ENCODE measurements at places on chromosomes 4 and X.

DNA sequence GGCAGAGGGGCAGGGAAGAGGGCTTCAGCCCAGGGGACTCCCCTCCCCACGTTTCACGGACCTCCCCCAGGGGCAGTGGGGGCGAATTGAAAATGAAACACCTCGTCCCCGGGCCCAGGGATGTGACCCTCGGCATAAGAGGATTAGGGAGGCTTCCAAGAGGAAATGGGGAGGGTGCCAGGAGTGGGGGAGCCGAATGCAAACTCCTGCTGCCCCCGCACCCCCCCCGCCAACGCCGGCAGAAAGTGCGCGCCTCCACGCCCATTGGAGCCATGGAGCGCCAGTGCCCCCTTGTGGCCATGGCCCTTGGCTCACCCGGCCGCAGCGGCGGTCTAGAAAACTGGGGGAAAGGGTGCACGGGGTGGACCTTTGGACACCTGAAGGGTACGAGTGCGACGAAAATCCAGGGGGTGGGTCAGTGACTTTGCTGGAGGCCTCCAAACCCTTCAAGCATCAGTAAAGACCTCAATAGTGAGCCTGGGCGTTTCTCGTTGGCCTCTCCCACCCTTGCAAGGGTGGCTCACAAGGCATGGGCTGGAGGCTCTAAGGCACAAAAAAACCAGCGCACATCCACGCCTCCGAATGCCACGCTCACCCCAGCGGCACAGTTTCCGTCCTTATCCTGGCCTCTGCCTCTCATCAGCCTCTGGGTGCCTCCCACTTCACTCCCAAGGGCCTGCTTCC, 120.8 kb upstream of the PJA1 start:
- DNase-seq = no peak

- no peak for DNase-seq
Observed at GRCh38 chrX:31319586-31319985, 247.7 kb upstream of the FTHL17 start.

DNA sequence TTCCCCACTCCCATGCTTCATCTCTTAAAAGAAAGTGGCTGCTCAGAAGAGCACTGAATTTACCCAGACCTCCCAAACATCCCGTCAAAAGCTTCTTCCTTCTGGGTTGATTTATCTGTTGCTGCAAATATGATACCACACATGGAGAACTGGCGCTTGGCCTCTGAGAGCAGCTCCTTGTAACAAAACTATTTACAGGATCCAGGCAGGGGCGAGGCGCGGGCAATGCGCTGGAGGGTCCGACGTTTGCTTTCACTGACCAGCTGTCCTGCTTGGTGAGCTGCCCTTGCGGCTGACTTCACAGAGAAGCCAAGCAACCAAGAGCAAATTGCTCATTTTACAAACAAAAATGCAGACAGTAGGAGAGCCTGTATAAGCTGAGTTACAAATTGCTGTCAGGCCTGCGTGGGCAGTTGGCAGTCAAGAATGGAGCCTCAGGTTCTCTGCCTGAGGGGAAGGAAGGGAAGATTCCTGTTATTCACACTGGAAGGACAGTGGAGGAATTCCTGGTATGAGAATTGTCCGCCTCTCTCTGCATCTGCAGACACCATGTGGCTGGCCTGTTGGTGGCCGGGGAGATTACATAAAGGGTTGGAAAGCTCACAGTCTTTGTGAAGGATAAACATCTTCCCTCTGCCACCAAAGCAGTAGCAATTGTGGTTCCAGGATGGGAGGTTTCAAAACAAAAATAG, 192.2 kb upstream of the LEF1 start:
- DNase-seq = no peak

GRCh38 chr4:87912164-87913004, 63.1 kb upstream of the SPP1 start:
- no peak for DNase-seq

DNA sequence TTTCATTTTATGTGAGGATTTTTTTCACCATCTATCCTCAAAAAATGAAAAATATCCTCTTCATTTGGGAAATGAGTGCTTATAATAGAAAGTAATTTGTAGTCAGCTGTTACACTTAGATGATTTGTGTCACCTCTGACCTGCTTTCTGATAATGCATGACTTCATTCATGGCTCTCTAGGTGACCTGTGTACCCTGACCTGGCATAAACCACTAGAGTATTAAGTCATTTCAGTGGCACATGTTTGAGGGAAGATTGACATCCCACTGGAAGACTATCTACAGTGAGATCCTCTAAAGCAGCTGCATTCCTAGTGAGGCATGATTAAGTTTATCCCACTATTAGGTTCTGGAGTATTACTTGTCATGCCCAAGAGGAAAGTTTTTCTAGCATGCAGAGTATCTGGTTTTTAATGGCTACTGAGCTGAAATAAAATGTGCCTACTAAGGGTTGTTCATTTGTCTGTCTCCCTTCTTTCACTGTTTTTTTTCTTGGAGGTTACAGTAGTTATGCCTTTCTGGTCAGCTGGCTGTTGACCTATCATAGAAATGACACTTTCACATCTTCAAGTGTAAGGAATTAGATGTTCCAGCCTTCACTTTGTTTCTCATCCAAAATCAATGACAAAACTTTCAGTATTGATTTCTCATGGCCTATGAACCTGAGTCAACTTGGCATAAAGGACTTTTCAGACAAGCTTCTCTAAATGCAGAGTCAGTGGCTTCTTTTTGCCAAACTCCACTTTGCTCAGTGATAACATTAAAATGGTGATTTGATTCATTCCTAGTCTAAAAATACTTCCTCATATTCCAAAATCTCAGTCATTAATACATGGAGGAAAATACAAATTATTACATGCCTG, 33.1 kb downstream of the TET2 start:
- no peak for DNase-seq

DNA sequence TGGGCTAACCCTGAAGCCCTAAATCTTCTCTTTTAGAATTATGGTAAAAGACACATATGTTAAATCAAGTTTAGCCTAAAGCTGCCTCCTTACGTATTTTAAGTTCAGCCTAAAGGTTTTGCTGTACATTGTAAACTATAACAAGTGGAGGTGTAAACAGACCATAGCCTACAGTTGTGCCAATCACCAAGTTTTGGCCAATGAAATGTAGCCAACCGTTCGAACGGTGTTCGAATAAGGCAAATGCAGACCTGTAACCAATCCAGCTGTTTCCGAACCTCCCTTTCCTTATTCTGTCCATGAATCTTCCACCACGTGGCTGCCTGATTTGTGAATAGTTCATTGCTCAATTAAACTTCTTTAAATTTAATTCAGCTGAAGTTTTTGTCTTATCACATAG, 52.1 kb upstream of the TBC1D9 start:
- DNase-seq = no peak

GRCh38 chr4:69467797-69468196, 27.9 kb downstream of the UGT2B4 start:
- no peak for DNase-seq

- no peak for DNase-seq
Observed at GRCh38 chr4:81505004-81505598, 33.4 kb upstream of the RASGEF1B start.

DNA sequence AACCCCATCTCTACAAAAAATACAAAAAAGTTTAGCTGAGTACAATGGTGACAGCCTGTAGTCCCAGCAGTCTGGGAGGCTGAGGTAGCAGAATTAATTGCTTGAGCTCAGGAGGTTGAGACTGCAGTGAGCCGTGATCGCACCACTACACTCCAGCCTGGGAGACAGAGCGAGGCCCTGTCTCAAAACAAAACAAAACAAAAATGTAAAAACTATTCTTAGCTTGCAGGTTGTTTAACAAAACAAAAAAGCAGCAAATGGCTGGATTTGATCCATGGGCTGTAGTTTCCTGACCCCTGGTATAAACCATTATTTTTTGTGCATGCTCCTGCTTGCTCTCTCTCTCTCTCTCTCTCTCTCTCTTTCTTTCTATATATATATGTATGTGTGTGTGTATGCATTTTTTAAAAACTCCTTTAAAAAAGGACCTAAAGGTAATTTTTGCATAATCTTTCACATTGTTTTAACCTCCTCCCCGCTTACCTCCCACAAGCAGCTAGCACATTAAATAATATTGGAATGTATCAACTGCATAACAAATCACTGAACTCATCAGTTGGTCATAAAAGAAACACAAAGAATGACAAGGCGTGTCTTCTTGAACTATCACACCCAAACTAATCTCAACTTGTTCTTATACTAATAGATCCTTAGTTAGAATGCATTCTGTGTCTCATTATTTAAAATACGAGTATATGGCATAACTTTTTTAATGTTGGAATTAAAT, 4.8 kb downstream of the AREG start:
- DNase-seq = peak; percentile 63

- no peak for DNase-seq
Observed at GRCh38 chr4:96786306-96786705, 946.4 kb downstream of the PDHA2 start.

DNA sequence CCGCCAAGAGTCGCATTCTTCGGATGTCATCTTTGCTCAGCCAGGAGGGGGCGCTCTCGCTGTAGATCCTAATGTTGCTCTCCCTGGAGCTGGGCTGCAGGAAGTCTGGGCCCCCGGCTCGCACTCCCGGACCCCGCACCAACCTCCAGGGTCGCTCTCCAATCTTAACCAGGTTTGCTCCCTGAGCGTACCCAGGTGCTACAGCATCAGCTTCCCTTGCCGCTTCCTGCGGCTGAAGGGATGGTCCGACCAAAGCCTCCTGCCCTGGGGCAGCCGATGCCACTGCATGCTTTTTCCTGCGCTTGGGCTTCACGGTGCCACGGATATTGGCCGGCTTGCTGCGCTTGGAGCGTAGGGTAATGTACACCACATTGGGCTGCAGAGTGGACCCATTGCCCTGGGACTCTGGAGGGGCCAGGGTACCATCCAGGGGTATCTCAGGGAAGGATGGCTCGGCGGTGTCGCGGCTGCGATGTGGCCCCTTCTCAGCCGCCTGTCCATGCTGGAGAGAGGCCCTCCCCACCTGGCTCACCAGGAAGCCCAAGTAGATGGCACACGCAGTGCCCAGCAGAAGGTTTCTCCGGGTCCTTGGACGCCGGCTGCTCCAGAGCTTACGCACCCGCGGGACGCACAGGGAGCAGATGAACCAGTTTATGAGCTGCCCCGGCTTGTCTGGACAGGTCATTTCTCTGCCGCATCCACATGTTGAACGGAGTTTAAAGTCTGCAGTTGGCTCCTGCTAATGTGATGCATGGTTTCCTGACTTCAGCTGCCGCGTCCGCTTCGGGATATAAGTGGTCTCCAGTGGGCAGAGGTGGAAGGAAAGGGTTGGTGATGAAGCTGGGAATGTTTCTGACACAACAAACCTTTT, 1.9 kb downstream of the GASK1B start:
- DNase-seq = peak; percentile 60

DNA sequence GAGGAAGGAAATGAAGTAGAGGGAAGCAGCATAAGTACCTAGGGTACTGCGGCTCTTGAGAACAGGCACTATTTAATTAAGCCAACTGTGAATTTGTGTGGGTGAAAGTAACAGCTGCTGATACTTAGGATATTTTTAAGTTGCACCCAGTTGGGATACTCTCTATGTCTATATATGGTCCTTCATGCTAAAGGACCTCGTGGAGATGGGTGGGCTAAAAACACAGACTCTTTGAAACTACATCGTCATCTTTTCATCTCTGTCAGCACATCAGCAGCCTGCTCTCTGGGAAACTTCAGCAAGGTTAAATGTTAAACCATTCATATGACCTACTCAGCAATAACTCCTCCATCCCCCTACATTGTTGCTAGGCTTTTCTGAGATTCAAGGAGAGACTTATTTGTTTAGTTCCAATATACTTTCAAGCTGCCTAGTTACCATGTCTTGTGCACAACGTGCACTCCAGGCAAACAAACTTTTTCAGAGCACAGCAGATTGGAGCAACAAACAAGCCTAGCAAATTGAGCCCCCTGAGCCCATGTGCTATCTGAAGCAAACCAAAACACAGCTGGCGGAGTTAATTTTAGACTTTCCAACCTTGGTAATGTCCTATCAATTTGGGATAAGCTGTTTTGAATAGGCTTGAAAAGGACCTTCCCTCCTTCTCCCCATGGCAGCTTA, 6.2 kb upstream of the MOB1B start:
- no peak for DNase-seq

DNA sequence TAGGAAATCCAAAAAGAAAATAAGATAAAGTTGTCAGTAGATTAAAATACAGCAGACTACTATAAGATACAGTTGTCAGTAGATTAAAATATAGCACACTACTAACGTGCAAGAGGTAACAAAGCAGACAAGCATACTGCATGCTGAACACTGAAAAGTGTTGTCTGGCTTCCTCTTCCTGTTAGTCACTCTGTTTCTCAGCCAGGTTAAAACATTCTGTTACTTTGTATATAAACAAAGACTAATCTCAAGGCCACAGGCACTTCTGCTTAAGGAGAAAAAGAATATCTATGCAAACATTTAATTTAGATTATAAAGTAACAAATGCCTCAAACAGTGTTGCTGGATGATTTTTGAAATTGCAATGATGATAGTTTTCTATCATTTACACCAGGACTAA, 41.0 kb upstream of the SCD5 start:
- no peak for DNase-seq

- no peak for DNase-seq
Observed at GRCh38 chr4:26452565-26453531, 37.4 kb downstream of the CCKAR start.

GRCh38 chrX:139734996-139735395, 27.0 kb upstream of the MCF2 start:
- DNase-seq = no peak

Measured in keratinocyte (primary cell).